ENCODE measurements at places on chromosomes 1 and 21.

DNA sequence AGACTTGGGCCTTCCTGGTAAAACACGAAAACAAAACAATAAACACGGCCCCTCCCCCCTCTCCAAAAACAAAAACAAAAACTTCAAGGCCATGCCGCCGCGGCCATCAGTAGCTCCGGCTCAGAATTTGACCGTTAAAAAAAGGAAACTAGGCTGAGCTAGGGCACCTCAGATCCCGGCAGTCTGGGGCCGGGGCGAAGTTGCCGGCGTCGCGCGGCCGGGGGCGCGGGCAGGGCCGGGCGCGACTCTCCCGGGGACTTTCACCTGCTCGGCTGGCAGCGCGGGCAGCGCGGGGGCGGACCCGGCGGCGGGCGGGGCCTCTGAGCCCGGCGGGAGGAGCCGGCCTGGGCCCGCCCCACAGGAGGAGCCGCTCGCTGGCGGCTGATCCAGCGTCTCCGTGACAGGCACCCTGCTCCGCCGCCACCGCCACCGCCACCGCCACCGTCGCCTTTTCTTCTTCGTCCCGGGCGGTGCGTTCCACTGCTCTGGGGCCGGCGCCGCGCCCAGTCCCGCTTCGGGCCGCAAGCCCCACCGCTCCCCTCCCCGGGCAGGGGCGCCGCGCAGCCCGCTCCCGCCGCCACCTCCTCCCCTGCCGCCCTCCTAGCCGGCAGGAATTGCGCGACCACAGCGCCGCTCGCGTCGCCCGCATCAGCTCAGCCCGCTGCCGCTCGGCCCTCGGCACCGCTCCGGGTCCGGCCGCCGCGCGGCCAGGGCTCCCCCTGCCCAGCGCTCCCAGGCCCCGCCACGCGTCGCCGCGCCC lies at the start of gene NOS1AP:
Gene NOS1AP, plus strand, starts transcription at position 358 of the 760 bp plus-strand sequence. CDS start 487 bp downstream, outside the sequence.
- DNase-seq: peak; percentile 48

- DNase-seq: no peak
Measured at GRCh38 chr1:41475859-41476567, 8.5 kb downstream of the EDN2 start.

DNA sequence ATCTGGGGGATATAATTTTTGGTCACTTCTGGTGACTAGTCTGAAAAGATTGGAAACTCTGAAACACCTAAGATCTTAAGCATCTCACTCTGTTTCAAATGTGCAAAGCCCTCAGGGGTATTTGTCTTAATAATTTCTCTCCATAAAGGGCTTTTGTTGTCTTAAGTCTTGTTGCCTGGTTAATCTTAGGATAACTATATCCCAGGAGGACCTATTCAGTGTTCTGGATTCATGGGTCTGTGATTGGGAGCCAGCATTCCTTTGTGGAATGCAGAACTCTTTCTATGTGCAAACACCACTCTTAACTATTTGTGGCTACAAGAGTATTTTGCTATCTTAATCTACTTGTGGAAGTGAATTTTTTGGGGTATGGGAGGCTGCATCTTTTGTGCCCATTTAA lies 1573.0 kb upstream of the PRMT6 start:
- DNase-seq: no peak

DNA sequence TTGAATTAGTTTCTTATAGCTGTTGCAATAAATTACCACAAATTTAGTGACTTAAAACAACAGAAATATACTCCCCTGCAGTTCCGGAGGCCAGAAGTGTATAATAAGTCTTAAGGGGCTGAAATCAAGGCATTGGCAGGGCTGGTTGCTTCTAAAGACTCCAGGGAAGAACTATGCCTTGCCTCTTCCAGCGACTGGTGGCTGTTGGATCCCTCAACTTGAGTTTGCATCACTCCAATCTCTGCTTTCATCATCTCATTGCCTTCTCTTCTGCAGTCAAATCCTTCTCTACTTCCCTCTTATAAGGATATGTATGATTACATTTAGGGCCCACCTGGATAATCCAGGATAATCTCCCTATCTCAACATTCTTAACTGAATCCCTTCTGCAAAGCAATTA lies 19.1 kb upstream of the MED18 start:
- DNase-seq: no peak

DNA sequence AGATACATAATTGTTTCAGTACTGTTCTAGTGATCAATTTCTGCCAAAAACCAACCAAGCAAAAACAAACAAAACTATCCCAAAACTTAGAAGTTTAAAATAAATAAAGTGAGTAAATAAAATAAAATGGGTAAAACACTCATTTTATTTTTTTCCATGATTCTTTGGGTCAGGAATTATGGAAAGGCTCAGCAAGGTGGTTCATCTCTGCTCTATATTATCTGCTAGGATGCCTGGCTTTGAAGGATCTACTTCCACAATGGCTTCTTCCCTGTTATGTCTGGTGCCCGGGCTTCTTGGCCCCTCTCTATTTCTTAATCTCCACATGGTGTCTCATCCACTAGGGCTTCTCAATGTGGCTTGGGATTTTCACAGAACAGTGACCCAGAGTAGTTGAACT lies 29.1 kb upstream of the ADAMTS1 start:
- no peak for DNase-seq

DNA sequence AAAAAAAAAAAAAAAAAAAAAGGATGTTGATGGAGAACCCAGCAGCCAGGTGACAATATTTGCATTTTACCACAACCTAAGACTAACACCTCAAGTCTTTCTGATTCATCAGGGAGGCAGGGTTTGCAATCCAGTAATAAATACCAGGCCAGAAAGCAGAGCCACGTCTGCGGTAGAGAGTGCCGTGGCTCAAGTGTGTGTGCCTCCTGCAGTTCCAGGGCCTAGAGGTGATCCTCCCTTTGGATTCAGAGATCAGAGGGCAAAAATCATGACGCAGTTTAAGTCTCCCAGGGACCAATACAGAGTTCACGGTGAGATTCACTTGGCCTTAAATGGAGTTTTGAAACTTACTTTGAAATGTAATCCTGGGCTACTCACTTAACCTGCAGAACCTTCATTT lies 34.9 kb downstream of the TMCO4 start:
- DNase-seq: no peak

DNA sequence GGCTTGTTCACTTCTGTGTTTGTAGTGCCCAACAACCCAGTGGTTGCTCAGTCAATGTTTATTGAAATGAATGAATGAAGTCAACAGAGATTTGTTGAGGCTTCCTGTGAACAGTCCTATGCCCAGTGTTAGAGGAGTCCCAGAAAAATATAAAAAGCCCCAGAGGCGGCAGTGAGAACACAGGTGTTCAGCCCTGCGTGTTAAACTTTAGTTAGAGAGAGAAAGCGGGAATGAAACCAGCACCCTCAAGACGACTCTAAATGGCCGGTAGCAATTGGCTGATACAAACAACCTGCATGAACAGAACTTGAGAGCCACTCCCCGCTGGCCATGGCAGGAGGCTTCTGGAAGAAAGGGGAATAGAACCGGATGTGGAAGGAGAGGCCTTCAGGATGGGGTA lies 22.6 kb downstream of the TMEM51 start:
- DNase-seq: no peak

All from ovary (tissue), 10 donors.